ENCODE measurements at places on chromosomes 3 and 15.

DNA sequence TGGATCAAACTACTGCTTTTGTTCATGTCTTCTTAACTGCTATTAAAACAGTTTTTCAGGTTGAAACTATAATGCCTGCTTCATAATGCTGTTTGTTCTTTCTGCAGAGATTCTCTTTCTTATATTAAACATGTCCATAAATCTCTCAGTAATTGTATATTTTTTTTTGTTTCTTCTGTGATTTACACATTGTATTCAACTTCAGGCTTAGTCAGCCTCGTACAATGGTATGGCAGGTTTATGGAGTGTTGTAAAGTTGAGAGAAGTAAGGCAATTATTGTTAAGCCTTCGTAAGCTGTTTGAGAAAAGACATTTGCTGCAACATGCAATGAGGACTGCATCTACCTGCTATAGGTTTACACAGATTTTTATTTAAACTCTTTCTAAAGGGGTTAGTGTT, 977.1 kb downstream of the DIPK2A start:
- no peak for DNase-seq

- no peak for DNase-seq
These were observed 136.0 kb upstream of the THBS1 start for GRCh38 chr15:39444735-39445470.

DNA sequence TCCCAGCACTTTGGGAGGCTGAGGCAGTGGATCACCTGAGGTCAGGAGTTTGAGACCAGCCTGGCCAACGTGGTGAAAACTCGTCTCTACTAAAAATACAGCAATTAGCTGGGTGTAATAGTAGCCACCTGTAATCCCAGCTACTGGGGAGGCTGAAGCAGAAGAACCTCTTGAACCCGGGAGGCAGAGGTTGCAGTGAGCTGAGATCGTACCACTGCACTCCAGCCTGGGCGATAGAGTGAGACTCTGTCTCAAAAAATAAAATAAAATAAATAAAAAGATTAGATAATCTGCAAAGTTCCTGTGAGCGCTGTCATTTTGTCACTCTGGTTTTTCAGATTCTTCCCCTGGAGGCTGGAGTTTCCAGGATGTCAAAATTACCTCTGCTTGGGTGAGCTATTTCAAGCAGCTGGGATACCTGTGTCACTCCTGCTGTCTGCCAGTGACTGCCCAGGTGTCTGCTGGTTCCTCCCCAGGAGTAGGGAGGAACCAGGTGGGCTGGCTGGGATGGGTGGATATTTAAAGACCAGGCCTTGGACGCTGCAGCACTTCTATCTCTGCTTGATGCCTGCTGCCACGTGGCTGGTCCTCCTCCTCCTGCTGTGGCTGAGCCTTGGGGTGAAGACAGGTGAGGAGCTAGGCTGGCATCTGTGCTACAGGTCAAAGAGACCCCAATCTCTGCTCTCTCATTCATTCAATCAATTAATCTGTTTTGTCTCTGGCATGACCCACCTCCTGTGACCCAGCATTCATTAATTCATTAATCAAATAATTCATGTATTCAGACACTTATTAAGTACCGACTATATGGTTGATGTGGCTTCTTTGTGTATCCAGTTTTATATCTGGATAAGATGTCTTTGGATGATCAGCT, 19.5 kb upstream of the MUC20 start:
- DNase-seq: no peak

DNA sequence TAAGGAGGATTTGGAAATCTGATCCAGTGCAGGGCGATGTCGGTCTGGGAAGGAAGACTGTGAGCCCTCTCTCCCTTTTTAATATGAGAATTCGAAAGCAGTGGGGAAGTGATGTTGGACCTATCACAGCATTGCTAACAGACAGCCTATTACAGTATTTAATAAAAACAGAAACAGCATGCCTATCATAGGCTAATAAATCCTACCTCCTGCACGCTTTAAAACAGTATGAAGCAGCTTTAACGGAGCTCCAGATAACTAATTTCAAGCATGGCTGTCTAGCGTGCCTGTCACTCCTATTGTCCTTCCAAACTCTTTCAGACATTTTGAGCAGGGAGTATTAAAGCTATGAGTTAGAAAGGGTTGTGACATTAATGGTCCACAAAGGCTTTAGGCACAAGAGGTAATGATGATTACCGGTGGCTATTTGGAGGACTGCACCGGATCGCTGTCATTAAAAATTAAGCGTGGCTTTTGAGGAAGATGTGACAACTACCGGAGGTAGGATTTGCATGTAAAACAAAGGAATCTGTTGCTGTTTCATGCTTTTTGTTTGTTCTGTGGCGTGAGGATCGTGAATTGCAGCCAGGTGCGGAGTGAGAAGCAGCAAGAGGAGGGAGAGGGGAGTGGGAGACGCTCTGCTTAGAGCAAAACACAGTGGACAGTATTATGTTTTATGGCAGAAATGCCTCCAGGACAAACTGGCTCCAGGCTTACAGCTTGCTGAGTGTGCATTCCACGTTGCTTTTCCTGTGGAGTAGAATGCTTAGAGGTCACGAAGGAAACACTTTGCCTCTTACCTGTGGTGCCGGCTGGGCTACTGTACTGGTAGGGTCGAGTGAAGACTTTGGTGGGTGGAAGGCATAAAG, at the start of gene KCNMB2:
Gene KCNMB2 (plus strand): TSS at position 226 of the 869 bp plus-strand sequence.
- DNase-seq: peak; percentile 97

DNA sequence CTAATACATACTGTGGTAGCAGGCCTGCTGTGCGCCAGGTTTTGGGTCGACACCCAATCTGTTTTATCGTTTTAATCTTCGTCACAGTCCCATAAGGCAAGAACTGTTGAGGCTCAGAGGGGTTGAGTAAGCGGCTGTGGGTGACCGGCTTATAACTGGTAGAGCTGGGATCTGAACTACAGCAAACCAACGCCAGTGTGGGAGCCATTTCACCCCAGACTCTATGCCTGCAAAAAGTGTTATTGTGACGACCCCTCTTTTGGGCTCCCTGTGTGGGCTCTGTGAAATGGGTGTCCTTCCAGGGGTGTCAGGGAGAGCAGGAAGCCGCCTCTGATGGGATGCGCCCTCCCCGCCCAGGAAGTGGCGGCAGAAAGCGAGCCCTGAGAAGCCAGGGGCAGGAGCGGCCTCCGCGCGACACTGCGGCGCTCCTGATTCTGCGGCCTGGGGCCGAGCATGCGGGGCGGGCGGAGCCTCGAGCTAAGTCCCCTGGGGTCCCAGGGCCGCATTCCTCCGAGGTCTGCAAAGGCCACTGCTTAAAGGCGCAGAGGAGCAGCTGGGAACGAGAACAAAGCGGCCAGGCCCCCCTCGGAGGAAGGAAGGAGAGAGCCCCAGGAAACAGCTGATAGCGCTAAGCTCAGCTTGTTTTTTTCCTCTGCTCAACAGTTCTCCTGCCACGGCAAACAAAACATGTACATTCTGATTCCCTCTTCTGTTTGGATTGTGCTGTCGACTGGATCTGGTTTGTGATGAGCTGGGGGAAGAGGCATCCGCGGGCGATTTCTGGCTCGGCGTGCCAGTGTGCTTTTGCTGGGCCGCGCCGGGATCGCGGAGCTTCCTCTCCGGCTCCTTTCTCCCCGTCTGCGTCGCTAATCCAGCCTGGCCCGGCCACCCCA, 33.9 kb downstream of the GRK7 start:
- DNase-seq: no peak

- DNase-seq: no peak
These were observed 109.7 kb upstream of the FAM3D start for GRCh38 chr3:58776231-58776630.
